Pancreas (tissue), 10 donors: ENCODE measurements at places on chromosomes 12 and 14. TPM values are rescaled to one million over a fixed set of nuclear protein-coding genes. Genes with fewer than 3 reads are reported as not detected.

KLHDC1 gene
- 1.2 TPM for total RNA-seq

GRCh38 chr12:18472806-18473205 is 211.5 kb downstream of the PIK3C2G start:
- DNase-seq = no peak

- DNase-seq = no peak
Measured at GRCh38 chr14:53306911-53307310, 153.8 kb upstream of the DDHD1 start.

DNA sequence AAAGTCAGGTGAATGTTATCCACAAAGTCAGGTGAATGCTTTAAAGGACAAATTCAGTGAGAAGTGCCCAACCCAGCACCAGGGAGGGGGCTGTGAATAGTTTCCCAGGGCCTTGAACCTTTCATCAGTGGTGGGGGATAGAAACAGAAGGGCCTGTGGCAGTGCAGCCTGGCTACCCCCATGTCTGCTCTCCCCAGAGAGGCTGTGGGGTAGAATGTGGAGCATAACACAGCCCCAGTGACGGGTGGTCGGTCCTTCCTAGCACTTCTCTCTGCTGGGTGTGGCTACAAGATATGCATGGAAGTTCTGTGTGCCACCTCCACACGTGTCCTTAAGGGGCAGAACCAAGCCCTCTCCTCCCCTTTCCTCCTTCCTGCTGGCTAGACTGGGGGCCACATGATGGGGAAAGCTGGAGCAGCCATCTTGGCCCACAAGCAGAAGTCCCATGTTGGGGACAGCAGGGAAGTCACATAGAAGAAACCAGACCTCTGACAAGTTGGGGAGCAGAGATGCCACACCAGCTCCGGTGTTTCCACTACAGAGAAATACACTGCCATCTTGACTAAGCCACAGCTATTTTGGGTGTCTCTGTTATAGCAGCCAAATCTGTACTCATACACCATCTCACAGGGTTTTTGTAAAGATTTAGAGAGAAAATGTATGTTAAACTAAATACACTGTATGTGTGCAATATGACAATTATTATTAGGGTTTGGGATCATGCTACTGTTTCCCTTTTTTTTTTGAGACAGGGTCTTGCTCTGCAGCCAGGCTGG is 17.0 kb downstream of the RITA1 start:
- no peak for DNase-seq

- no peak for DNase-seq
Measured at GRCh38 chr12:30457621-30458289, 237.9 kb downstream of the IPO8 start.

DNA sequence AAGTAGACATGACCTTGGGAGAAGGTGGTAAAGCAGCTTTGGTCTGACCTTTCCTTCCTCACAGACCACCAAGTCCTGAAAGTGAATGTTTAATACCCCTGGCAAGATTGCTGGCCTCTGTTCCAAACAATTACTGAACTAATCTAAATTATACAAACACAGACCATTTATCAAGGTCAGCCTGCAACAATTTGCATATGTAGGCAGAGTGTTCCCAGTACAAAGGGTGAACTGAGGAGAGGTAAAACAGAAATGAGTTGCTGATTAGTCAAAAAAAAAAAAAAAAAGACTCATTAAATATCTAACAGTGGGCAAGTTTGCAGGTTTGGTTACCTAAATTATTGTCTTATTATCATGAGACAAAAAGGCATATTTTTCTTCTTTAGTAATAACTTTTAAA is 506.5 kb downstream of the TMEM117 start:
- no peak for DNase-seq

DNA sequence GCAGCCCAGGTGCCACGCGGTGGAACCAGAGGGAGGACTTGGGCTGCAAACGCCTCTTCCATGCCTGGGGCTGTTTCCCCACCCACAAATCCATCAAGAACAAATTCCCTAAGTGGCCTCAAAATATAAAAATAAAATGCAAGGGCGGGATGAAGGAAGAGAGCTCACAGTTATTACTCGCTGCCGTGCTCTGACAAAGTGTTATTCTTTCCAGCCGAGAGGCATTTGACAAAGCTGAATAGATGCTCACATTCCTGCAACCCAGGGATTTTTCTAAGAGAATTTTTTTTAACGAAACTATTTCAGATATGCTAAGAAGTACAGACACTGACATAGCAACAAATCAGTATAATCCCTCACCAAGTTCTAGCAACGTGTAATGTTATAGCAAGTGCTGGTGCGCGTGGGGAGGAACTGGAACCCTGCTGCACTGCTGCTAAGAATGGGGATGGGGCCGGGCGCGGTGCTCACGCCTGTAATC is 70.7 kb downstream of the SCARB1 start:
- no peak for DNase-seq

- no peak for DNase-seq
Measured at GRCh38 chr12:30155001-30155730, 371.4 kb upstream of the TMTC1 start.

DNA sequence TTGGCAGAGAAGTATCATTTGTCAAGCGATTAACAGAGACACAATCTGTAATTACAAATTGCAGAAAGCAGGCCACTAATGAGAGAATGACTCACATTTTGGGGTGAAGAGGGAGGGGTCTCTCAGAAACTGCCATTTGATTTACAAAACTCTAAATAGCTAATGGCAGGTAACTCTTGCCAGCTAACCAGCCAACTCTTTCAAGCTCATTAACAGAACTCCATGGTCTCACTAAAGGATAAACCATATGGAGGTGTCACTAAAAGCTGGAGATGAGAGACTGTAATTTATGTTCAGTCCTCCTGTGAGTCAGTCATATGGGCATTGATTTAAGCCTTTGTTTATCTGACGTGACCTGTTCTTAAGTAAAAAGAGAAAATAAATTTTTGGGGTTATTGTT is 336.4 kb downstream of the FOXG1 start:
- no peak for DNase-seq

DNA sequence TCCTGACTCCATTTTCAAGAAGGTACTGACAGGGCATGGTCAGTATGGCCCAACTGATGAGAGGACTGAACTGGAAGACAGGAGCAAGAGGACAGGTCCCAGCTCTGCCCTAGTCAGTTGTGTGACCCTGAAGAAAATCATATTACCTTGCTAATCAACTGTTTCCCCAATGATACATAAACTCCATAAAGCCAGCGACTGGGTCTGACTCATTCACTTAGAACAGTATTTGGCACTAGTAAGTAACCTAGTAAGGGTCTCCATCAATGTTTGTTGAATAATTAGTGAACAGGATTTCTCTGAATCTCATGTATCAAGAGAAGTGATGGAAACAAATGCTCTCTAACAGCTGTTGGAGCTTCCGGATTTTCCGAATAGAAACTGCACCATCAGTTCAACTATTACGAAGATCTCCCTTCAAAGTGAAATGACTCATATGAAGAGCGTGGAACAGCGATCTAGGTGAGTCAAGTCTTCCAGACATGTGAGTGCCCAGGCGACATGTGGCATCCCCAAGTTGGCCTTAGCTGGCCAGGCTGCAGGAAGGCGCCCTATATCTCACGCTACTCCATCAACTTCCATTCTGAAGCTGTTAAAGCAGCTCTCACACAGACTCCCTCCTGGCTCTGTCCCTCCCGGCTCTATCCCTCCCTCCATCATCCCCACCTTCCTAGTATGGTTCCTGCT is 94.5 kb downstream of the TTC7B start:
- no peak for DNase-seq

DNA sequence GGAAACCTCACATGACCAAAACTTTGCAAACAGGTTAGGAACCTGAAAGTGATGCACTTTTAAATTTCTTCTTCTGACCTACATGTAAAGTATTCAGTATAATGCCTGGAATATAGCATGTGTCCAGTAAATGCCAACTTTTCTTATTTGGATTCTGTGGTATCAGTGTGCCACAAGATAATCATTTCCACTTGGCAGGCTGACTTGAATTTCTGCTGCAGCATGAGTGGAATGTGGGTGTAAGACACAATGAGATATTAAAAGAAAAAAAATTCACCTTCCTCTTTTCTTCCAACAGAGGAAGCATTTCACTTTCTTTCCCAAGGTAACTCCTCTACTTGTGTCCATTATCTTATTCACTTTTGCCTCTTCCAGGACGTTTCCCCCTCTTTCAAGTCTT is 141.9 kb upstream of the PRKD1 start:
- DNase-seq = no peak

DNA sequence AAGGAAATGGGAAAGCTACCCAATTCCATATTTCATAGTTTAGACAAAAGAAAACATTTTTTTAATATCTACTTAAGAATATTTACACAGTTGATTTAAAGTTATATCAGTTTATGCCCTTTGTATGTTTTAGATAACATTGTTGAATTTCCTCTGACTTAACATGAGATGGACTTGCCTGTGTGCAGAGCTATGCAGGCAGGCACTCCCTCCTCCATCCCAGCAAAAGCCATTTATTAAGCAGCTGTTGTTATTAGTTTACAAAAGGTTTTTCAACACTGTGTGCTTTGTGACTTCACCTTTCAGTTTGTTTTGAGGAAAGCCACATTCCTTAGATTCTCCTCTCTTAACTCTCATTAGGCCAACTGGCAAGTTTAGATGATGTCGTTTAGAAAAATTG is 337.5 kb upstream of the PDE3A start:
- no peak for DNase-seq

LAG3 gene
- total RNA-seq = 0.32 TPM

ADAM21 gene
- 0.09 TPM for total RNA-seq

DNA sequence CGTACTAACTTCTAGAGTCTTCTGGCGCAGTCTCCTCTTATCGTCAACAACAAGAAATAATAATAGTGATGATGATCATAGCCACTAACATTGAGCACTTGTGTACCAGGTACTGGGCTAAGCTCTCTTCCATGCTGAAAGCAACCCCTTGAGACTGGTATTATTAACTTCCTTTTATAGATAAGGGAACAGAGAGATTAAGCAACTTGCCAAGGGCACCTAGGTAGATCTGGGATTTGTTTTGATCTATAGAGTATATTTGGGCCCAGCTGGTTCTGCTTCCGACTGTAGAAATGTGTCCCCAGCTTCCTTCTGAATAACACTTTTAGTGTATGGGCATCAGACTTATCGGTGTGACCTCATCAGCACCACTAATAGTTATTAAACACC is 1.1 kb upstream of the ZNF219 start:
- DNase-seq = no peak

- DNase-seq = no peak
Measured at GRCh38 chr12:122159882-122160281, 14.1 kb downstream of the IL31 start.

GRCh38 chr12:5260086-5260485 is 171.8 kb upstream of the NTF3 start:
- no peak for DNase-seq

DNA sequence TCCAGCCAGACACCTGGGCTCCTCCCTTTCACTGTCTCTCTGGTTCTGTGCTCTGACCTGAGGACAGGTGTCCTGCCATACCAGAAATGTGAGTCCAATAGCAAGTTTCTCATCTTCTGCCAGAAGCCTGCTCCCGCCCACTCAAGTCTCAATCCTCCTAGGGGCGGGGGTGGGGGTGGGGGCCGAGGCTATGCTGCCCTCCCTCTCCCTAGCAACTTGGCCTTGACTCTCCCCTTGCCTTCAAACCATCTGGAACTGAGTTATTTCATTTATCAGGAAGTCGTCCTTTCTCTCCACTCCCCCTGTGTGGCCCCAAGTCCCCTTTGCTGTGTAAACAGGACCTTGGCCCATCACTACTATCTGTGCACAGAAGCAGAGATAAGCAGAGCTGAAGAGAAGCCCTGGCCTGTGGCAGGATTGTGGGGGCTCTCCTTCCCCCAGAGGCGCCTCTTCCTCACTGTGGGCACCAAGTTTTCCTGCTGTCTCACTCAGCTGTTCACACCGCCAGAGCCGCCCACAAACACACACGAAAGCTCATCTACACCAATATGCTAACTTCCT is 117.1 kb downstream of the DPF3 start:
- no peak for DNase-seq

DNA sequence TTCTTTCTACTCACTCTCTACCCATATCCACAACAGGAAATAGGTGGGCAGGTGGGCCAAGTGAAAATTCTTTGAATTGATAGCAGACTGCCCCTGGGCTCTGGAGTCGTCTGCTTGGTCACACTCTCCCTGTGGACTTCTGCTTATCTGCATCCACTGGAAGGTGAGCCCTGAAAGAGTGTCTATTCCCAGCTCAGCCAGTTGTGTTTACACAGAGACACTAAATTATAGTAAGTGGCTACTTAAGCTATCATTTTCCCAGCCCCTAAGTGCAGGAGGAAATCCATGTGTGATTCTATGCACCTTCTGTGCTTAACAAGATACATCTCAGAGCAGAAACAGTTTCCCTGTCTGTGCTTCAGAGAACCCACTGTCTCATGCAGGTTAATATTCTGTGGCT is 338.4 kb downstream of the FUT8 start:
- DNase-seq = no peak

DNA sequence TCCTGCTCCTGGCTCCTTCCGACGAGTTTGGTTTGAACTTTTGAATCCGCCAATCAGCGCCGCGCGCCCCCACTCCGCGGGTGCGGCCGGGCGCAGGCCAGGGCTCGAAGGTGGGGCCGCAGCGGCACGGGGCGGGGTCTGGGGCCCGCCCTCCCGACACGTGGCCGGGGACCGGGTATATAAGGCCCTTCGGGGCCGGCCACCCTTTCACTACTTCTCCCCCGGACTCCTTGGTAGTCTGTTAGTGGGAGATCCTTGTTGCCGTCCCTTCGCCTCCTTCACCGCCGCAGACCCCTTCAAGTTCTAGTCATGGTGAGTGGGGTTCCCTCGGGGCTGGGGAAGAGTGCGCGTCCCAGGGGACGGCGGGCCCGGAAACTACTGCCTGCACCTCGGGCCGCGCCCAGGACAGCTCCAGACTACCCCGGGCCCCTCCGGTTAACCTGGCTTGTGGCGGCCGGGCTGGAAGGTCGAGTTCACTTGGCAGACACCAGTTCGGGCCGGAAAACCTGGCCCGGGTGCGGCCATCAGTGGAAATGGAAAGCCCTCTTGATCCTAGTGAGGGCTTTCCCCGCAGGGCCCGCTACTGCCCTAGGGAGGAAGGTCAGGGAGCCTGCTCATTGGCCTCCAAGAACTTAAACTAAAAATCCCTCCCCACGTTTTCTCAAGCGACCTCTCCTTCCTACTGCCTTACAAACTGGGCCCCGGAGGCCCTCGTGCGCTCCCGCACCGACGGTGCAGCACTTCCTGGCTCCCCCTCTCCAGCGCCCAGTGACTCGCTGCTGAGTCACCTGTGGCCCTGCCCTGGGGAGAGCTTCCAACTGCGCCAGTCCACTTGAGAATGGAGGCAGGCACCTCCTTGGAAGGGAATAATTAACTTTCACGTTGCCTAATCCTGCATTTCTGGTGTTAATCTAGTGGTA is at the start of gene TUBA1C:
TSS of gene TUBA1C (plus strand) at position 210 of the 920 bp plus-strand sequence. CDS start at position 310, 100 bp downstream.
- DNase-seq = peak; percentile 92

- no peak for DNase-seq
Measured at GRCh38 chr12:39095636-39096330, 190.4 kb upstream of the CPNE8 start.

DNA sequence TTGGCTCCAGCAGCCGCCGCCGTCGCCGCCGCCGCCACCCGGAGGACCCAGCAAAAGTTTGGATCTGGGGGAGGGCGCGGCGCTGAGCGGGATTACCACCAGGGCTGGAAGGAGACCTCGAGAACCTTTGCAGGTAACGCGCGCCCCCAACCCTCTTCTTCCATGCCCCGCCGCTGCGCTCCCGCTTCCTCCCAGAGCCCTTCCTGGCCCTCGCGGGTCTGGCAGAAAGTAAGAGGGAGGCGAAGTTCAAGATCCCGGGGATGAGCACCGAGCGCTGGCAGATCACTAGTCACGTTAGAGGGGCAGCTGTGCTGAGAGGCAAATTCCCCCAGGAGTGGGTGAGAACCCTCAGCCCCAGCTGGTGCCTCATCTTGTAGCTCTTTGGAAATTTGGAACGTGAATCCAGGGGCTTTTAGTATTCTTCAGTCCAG is 3.9 kb downstream of the FLRT2 start:
- peak; percentile 21 for DNase-seq
